ENCODE measurements at places on chromosomes 7 and 10.

DNA sequence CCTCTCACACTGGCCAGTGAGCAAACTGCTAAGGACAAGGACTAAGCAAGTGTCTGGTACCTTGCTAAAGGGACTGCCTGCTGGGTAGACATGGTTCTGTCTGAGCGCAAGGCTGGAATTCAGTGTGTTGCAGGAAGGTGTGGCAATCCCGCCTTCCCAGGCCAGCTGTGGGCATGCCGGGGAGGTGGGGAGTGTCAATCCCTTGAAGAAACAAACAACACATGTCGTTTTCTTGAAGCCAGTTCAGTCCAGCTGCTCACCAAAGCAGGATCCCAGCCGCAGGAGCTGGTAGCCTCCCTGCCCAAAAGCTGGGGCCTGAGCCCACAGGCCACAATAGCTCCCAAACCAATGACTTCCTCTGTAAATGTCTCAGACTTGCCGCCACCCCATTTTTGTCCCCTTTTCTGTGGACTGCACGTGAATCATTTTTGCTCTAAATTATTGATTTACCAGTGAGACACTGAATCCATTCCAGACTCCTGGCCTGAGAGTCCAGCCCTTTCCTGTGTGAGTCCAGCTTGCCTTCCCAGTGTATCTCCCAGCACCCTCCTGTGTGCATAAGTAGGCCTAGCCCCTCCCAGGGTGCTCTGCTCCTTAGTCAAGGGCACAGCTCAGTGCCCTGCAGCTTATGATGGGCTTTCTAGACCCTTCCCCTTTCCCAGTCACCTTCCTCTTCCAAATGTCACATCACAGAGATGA lies 166.8 kb downstream of the RGS10 start:
- no peak for DNase-seq

- DNase-seq = no peak
Measured at GRCh38 chr7:7109934-7110333, 72.4 kb upstream of the C1GALT1 start.

GRCh38 chr10:118927321-118927720 lies 102.2 kb upstream of the NANOS1 start:
- no peak for DNase-seq

DNA sequence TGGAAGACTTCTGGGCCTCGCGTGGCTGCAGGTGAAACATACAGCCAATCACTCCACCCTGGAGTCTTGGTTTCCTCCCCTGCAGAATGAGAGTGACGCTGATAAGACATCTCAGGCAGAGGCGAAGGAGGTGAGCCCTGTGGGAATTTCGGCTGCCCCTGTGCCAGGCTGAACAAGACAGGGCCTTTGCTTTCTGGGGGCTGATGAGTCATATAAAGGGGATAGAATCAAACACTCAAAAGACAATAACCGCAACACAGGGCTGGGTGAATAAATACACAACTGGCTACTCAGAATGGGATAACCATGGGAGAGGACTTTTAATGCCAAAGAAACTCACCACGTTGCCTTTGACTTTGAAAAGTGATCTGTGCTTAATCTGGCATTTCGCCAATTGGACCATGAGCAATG lies 143.8 kb downstream of the KCNMA1 start:
- no peak for DNase-seq

DNA sequence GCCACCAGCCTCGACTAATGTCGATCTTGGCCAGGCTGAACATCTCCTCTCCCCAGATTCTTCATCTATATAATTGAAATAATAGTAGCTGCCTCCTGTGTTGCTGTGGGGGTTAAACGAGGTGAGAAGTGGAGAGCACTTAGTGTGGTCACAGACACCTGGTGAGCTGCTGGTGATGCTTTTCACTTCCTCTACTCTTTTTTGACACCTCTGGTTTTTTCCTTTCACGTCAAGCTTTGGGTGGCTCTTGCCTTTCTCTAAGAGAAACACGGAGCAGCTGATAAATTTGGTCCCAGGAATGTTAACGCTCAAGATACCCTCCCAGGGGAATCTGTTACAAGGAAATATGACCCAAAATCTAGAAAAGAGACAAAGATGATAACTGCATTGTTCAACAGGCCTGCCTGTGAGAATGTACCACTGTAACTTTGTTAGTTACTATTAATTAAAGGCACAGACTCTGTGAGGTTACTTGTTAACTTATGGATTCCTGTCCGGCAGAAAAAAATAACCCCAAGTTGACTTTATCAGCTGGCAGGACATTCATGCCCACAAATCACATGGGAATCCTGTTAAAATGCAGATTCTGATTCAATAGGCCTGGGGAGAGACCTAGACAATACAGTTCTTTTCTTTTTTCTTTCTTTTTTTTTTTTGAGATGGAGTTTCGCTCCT lies 9.5 kb upstream of the NPFFR1 start:
- DNase-seq = no peak

GRCh38 chr10:59360605-59361405 lies 1.5 kb downstream of the FAM13C start:
- DNase-seq = no peak

GRCh38 chr7:76358481-76359110 lies at the start of gene YWHAG:
YWHAG (minus strand) TSS chr7:76358991; CDS start chr7:76358808, 183 bp downstream.
- peak; percentile 95 for DNase-seq

- no peak for DNase-seq
Measured at GRCh38 chr10:124748166-124748565, 4.0 kb upstream of the FAM53B start.

GRCh38 chr10:116810120-116810500 lies 39.2 kb upstream of the ENO4 start:
- no peak for DNase-seq

- no peak for DNase-seq
Measured at GRCh38 chr7:124764847-124765400, 668 bp downstream of the GPR37 start.

DNA sequence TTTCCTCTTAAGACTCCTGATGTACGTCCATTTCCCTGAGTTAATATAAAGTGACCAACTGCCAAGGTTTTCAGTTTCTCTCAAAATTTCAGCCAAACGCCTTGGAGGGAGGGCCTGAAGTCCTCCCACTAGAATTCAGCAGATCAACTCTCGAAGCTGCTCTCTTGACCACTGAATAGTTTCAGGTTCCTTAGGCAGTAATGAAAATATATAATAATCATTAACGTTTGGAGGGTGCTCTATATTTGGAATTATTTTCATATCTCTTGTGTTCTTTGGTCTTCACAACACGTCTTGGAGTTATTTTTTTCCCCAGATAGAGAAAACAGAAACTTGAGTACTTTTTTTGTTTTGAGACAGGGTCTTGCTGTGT lies 123.6 kb upstream of the SFMBT2 start:
- no peak for DNase-seq

- no peak for DNase-seq
Measured at GRCh38 chr7:50292165-50292757, 12.3 kb upstream of the IKZF1 start.

- no peak for DNase-seq
Measured at GRCh38 chr7:27210441-27211083, 10.7 kb upstream of the HOXA13 start.

GRCh38 chr10:80161321-80162083 lies 29.0 kb downstream of the PLAC9 start:
- no peak for DNase-seq

- DNase-seq = no peak
Measured at GRCh38 chr10:45379891-45380540, 6.0 kb downstream of the ALOX5 start.

- DNase-seq = no peak
Measured at GRCh38 chr10:129471447-129472175, 4.6 kb downstream of the MGMT start.

- DNase-seq = no peak
Measured at GRCh38 chr7:5266191-5267028, 16.3 kb upstream of the SLC29A4 start.

DNA sequence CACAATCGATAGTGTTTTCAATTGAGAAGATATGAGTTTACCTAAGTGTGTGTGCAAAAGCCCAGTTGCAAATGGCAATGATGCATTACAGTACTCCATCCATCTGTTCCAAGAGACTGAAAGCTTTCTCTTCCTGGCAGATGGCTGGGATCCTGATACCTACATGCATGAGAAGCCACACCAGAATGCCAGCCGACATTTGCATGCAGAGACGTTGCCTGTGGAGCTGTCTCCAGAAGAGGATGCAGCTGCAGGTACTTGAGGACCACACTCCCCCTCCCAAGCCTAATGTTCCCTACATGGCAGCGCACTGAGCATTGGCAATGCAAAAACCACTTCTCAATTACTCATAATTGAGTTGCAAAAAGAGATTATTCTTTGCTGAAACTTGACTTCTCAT lies 332.1 kb downstream of the WDR11 start:
- no peak for DNase-seq
